Renal pelvis (tissue), 12 donors: ENCODE measurements at places on chromosomes 4 and X. TPM values are rescaled to one million over a fixed set of nuclear protein-coding genes. Genes with fewer than 3 reads are reported as not detected.

The HMX1 gene
- polyA plus RNA-seq: not detected

The ARMCX2 gene
- polyA plus RNA-seq: 104 TPM

DNA sequence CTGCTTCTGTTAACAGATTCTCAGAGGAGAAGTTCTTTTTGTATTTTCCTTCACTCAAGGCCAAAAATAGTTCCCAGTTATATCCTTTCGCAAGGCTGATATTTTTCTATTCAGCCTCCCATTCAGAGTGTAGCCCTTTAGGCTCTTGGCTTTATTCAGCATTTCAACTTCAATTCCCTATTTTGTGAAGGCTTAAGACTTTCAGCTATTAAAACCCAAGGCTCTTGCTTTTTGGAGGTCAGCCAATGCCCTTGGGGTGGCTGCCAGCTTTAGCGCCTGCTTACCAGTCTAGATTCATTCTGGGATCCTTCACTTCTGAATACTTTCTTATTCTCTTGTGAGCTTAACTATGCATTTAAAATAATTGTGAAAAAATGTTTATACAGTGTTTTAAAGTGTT lies 57.3 kb upstream of the ADGRA3 start:
- DNase-seq: no peak

- DNase-seq: no peak
These were observed 14.1 kb downstream of the NOP14 start for GRCh38 chr4:2948895-2949781.
